A549 treated with CpdA at 1 μM for 4 hours (cell line): ENCODE measurements at places on chromosomes 13 and 19. TPM values are rescaled to one million over a fixed set of nuclear protein-coding genes. Genes with fewer than 3 reads are reported as not detected.

The CCNA1 gene
- 0.32 to 0.54 TPM (median 0.38 TPM) in 5 replicates for total RNA-seq

The SKA3 gene
- total RNA-seq = 13.2 to 14.7 TPM (median 14.3 TPM) in 5 replicates

The S1PR5 gene
- 1.7 to 2.6 TPM (median 2.3 TPM) in 5 replicates for total RNA-seq

The RETN gene
- not detected in 5 replicates for total RNA-seq

The NDUFA3 gene
- total RNA-seq = 194 to 262 TPM (median 237 TPM) in 5 replicates

The SLC10A2 gene
- total RNA-seq = not detected in 5 replicates

The KIR2DL4 gene
- not detected in 5 replicates for total RNA-seq

The SYCN gene
- total RNA-seq = not detected in 5 replicates
